ENCODE measurements at places on chromosomes 2 and 18.
A peak's percentile ranks its signal among the peaks of the same experiment; 100 is the strongest.

- DNase-seq: no peak
These were observed 142.3 kb downstream of the ACOXL start for GRCh38 chr2:110874453-110875383.

DNA sequence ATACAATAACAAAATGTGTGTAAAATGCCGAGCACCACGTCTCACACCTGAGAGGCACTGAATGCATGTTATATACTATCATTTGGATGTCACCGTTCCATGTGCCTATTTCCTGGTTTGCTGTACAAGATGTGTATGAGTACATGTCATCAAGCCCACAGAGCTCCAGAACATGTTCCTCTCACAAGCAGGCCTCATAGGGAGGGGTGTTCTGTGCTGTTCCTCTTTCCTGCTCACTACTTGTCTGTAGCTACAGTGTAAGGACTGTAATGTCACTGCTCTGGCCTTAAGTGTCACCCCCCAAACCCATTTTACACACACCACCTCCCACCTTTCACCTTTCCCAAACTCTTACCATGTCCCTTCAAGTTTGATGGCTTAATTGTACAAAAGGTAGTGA lies 1.8 kb downstream of the AFF3 start:
- no peak for DNase-seq

- no peak for DNase-seq
These were observed 48.9 kb upstream of the IL1R2 start for GRCh38 chr2:101942851-101943250.

DNA sequence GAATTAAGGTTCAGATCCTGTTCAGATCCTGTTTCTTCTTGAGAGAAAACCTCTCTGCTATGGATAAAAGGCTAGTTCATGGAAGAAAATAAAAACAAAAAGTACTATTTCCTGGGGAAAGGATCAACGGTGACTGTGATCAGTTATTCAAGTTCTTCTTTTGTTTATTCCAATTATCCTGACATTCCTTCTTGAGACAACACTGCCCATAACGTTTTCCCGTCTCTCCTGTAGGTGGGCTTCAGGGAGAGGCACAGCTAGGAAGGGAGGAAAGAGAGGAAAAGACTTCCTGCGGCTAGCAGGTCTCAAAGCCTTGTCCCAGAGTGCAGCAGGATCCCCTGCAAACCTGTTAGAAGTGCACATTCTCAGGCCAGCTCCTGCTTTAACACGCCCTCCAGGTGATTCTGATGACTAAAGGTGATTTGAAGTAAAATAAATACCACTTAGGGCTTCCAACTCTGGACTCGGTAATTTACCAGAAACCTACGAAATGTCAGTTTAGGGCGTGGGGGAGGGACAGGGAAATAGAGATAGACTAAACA lies 4.5 kb upstream of the FHL2 start:
- no peak for DNase-seq

DNA sequence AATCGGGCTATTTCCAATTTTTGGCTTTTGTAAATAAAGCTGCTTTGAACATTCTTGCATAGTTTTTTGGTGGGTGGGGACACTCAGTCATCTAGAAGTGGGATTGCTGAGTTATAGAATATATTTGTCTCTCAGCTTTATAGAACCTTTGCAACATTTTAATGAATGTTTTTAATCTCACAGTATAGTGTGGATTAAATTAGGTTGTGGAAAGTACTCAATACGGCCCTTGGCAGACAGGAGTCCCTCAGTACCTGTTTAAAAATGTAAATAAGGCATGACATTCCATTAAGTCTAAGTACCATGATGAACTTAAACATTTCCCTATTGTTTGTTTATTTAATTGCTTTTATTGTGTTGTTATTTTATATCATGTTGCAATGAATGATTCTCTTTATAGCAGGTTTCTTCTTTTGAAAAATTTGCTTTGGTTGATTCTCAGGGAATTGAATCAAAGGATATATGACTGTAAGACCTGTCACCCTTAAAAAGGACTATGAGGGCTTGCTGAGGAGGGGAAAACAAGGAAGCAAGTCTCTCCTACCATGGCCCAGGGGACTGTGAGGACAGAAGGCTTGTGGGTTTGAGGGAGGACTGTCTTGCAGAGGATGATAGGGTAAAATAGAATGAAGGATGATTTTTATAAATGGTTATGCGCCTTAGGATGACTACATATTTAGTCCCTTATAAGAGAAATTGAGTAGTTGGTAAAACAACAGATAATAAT lies 165.1 kb downstream of the RPIA start:
- DNase-seq: no peak

GRCh38 chr18:48919547-48919946 lies 31.2 kb downstream of the SMAD7 start:
- no peak for DNase-seq

DNA sequence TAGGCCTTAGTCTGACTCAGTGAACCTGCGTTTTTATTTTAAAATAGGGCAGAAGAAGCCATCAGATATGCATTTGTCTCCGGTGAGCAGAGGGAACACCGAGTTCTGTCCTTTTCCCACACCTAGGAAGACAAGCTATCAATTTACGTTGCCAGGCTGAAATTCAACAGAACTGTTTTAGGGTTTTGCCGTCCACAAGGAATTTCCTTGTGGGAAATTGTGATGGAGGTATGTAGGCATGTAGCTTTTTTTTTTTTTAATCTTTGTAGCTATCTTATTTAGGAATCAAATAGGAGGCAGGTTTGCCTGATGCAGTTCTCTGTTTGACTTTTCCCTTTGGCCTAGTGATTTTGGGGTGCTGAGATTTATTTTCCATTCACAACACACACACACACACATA lies 62.0 kb upstream of the ASAP2 start:
- no peak for DNase-seq

GRCh38 chr18:75173125-75173432 lies 35.9 kb downstream of the PTGR3 start:
- DNase-seq: no peak

DNA sequence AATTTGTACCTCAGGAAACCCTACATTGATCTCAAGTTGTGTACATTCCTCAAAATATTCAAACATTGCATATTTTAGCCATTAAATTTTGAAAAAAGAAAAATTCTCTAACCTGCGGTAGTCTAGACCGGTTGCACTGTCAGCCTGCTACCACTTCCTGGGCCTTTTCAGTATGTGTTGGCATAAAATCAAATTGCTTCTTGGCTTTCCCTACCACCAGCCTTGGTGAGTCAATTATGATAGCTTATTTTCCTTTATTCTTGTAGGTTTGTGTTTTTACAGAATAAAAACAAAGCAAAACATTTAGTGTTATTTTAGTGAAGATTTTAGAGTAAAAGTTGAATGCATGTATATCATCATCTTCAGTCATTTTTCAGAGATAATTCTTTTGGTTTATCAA lies 61.2 kb downstream of the FAM171B start:
- DNase-seq: no peak

GRCh38 chr2:23993736-23994269 lies 16.1 kb upstream of the MFSD2B start:
- DNase-seq: no peak

DNA sequence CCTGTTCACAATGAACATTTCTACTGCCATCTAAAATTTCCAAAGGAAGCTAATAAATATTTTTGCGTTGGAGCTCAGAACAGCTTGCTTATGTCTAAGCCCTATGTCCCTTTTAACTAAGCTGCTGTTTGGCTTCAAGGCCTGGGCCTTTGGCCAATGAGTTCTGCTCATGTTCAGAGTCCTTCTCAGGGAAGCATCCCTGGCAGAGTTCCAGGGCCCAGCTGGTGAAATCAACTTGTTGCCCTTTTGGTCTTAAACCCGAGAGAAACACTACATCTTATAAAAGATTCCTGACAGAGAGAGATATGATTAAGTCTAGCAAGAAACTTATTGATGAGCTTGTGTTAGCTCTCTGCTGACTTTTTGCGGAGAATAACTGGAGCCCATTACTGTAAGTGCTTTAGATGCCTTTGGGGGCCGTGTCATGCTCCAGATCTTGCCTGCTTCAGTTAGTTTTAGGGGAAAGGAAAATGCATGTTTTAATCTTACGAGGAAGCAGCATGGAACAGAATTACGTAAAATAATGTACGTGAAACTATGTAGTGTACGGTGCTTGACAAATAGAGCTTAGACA lies 102.5 kb upstream of the NOSTRIN start:
- no peak for DNase-seq

DNA sequence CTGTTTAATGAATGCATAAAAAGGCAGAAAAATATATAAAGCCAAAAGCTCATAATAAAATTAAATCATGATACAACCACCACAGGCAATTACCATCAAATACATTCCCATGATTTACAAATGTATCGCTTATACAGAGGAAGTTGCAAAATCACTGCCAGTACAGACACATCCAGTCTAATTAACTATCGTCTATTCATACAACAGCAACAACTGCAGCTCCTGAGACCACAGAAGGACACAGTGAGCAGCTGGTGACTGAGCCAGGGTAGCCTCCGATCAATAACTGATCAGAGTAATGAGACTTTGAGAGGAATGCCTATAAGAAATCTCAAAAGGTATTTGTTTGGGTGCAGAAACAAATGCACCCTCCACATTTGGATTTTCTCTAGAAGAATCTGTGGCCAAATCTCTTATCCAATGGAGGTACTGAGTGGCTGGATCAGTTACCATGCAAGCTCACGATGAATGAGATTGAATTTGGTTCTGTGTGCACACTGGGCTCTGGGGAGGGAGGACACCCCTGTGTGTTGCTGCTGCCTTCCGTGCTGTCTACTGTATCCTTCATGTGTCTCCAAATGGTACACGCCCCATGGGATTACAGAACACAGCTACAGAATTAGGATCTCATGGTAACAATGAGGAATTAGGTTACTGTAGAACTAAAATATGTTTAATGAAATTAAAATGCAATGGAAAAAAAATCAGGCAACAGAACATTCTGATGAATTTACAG lies 119.6 kb downstream of the MBP start:
- DNase-seq: no peak

DNA sequence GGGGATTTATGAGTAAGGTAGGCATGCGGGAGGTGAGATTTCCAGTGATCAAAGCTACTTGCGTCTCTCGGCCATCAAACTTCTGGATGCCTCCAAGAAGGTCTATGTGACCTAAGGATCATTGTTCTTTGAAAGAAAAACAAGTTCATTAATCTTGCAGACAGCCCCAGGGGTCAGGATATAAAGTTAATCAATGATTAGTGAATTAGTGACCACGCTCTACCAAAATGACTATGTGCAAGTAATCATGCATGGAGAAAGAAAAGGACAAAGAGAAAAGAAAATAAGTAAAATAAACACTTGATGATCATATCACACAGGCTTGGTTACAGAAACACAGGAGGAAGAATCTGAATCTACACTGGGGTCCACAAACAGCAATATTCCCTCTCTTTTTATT lies 42.5 kb upstream of the BCL11A start:
- no peak for DNase-seq

- DNase-seq: no peak
These were observed 75.4 kb downstream of the CSRNP3 start for GRCh38 chr2:165544897-165545296.

- no peak for DNase-seq
These were observed 103.4 kb upstream of the ITGA6 start for GRCh38 chr2:172323861-172324597.

- peak; percentile 99 for DNase-seq
These were observed 46.9 kb downstream of the DNMT3A start for GRCh38 chr2:25294573-25295462.

DNA sequence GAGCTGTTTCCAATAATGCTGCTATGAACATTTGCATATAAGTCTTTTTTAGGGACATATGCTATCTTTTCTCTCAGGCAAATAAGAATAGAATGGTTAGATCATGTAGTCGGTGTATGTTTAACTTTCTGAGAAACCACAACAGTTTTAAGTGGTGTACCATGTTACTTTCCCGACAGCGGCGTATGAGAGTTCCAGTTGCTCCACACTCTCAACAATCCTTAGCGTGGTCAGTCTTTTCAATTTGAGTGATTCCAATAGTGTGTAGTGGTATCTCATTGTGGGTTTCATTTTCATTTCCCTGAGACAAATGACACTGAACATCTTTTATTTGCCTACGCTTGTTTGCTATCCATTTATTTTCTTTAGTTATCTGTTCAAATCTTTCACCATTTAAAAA lies 149.5 kb downstream of the ACOXL start:
- DNase-seq: no peak

GRCh38 chr2:120293096-120294007 lies 40.7 kb downstream of the RALB start:
- no peak for DNase-seq

DNA sequence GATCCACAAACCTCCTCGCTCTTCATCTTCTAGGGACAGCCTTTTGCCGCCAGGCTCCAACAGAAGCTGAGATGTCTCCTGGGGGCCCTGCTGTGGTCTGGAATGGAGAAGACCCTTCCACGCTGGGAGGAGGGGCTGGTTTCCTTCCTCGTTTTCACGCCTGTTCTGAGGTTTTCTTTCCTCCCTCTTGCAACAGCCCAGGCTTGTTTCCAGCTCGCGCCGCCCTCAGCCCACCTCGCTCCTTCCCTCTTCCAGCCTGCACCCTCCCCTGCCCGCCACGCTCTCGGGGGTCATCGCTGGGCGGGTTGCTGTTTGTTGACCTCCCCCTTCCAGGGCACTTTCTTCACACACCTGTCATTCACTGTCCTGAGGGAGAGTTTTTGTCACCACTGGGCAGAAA lies 55.4 kb downstream of the VAPA start:
- DNase-seq: no peak

- no peak for DNase-seq
These were observed 177.7 kb upstream of the ZC3H15 start for GRCh38 chr2:186308347-186308746.

GRCh38 chr2:80971-81736 lies 34.8 kb upstream of the FAM110C start:
- no peak for DNase-seq

DNA sequence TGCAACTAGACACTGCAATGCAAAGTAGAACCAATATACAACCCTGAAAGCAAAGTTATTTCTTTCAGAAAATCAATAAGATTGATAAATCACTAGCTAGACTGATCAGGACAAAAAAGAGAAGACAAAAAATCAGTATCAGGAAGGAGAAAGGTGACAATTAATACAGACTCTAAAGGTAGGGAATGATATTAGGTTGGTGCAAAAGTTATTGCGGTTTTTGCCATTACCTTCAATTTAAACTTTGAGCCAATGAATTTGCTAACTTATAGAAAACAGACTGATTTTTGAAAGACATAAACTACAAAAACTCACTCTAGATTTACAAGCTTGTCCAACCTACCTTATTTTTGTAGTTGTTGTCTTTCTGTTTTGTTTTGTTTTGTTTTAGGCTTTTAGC lies 30.5 kb upstream of the MRPS9 start:
- DNase-seq: no peak

All from spleen (tissue), 13 donors.